ENCODE measurements at places on chromosomes 13 and 19. TPM values are rescaled to one million over a fixed set of nuclear protein-coding genes. Genes with fewer than 3 reads are reported as not detected.

HCN2 gene
- total RNA-seq = 21.9 TPM

BCAM gene
- 91.9 TPM for total RNA-seq

ZNF160 gene
- total RNA-seq = 16.8 TPM

TINCR gene
- total RNA-seq = not detected

ZSCAN1 gene
- total RNA-seq = not detected

EEF1AKMT1 gene
- 10.1 TPM for total RNA-seq

TMEM150B gene
- 2.0 TPM for total RNA-seq

NOVA2 gene
- 5.0 TPM for total RNA-seq

ABHD8 gene
- 11.7 TPM for total RNA-seq

SGCG gene
- total RNA-seq = 102 TPM

METTL21C gene
- total RNA-seq = not detected

ZNF865 gene
- 17.0 TPM for total RNA-seq

B9D2 gene
- total RNA-seq = 2.5 TPM

ATP4B gene
- not detected for total RNA-seq

ZNF846 gene
- 6.9 TPM for total RNA-seq

PALM3 gene
- 0.38 TPM for total RNA-seq

RASIP1 gene
- 13.9 TPM for total RNA-seq

TUBA3C gene
- total RNA-seq = not detected

OLFM2 gene
- 1.7 TPM for total RNA-seq

NAPSA gene
- total RNA-seq = 0.05 TPM

EFNA2 gene
- not detected for total RNA-seq

C1QTNF9B gene
- 2.1 TPM for total RNA-seq

FARP1 gene
- 17.6 TPM for total RNA-seq

PRPF31 gene
- total RNA-seq = 39.5 TPM

CASP14 gene
- not detected for total RNA-seq

LAIR1 gene
- 5.1 TPM for total RNA-seq

KLF12 gene
- total RNA-seq = 18.2 TPM
